Activated CD8-positive, alpha-beta memory T cell treated with anti-CD3 and anti-CD28 coated beads for 24 hours (primary cell): ENCODE measurements at places on chromosomes 5 and 9.

DNA sequence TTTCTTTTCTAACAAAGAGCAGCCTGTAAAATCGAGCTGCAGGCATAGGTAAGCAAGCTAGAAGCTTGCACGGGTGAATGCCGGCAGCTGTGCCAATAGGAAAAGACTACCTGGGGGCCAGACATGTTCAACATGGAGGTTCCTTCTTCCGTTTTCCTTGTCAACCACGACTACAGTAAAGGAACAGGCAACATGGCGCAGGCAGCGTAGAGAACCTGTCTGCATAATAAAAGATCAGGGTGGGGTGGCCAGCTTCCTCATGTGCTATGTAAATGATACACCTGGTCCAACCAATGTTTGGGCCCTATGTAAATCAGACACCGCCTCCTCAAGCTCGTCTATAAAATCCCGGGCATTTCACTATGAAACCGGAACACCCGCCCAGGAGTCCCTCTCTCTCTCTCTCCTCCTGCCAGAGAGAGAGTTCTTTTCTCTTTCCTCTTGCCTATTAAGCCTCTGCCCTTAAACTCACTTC, 103.8 kb upstream of the LIFR start:
- no peak for DNase-seq

DNA sequence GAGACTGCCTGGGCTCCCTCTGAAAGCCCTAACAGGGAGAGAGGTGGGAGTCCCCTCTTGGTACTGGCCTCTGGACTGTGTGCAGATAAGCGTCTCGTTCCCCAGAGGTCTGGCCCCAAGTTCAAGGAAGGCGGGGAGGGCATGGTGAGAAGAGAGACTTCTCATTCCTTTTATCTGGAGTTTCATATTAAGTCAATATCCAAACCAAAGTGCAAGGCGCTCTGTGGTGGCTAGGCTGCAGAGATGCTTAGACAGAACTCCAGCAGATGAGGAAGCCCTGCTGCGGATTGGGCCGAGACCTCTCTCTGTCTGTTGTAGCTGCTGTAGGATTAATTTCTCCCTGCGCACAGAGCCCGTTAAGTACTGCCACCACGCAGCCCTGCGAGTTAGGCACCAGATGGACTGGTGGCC, 16.0 kb downstream of the MVB12B start:
- peak; percentile 37 for DNase-seq

DNA sequence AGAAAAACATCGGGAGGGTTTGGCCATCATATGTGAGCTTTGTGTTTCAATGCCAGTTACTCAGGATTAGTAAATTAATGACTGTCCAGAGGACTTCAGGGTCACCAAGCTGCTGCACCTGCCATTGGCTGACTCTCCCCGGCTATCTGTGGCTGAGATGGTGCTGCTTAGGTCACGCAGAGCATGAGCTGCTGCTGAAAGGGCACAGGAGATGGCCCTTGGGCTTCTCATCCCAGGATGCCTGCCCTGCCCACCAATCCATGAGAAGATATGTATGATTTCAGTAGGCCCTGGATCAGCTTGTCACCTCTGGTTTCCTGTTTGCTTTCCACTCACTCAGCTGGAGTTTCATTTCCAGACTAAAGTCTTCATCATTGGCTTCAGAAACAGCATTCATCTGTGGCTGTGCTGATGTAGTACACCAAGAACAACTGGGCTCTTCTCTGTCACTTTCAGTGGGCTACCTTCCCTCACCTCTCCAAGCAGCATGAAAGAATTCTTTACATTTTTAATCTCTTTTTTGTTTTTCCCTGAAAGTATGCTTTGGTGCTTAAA, 2.4 kb upstream of the CATSPER3 start:
- no peak for DNase-seq

DNA sequence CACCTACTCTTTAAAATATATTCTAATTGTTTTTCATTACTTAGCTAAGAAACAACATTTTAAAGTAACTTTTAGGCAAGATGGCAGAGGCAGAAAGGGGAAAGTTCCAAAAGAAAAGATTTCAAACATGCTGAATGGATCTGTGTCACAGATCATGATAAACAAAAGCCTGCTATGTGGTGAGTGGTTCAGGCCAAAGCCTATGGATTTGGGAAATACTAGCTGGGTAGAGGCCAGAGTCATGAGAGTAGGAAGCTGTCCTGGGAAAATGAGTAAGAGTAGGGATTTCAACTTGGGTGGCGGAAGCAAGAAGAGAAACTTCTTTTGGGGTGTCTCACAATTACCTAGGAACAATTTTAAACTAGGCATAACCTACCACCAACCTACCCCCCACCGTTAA, 68.7 kb upstream of the GRHPR start:
- no peak for DNase-seq

DNA sequence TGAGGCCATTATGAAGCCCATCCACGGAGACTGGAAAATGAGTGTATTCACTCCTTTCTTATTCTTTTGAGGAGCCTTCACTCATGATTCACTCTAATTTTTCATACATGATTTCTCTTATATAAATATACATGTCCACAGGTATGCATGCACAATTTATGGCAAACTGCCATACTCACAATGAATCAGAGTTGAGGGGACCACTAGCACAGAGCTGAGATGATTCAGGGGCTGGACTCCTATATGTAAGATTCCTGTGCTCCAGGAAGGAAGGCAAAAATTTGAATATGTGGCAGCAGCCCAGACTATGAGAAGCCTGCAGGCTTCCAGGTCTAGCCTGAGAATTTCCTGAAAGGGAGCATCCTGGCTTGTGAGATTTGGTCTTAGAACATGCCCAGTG, 484.6 kb downstream of the PRELID2 start:
- no peak for DNase-seq

- no peak for DNase-seq
Observed at GRCh38 chr9:401223-401622, 186.6 kb downstream of the DOCK8 start.

DNA sequence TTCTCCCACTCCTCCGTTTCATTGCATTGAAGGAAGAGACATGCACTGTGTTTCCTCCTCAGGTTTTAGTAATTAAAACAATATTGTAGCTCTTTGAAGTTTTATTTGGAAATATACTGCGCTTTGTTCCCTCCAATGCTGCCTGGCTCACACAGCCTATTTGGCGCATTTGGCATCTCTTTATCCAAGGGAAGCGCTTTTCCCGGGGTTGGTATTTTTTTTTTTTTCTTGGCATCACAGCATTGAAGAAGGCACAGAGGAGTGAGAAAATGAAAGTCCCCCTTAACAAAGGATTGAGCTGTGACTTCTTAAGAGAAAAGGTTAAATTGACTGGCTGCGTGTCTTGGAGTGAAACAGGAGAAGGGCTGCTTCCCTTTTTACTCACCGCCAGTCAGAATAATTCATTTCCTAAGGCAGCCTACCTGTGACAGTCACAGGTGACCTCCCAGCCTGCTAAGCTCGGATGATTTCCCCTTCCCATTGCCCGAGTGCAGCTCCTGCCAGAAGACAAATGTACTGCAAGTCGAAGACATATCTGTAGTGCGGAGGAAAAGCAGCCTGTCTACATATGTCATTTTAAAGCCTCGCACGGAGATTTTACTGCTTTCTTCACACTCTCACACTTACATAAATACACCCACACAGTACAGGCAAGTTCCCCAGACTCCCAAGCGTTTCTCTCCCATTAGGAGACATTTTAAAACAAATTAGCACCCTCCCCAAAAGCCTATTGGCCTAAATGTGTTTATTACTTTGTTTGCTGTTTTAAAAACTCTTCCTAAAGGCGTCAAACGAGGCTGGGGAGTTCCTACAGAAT, 665.5 kb upstream of the ZNF608 start:
- no peak for DNase-seq

- no peak for DNase-seq
Observed at GRCh38 chr9:133679056-133679455, 42.9 kb downstream of the DBH start.

GRCh38 chr5:94057217-94057616, 315.8 kb upstream of the POU5F2 start:
- no peak for DNase-seq

DNA sequence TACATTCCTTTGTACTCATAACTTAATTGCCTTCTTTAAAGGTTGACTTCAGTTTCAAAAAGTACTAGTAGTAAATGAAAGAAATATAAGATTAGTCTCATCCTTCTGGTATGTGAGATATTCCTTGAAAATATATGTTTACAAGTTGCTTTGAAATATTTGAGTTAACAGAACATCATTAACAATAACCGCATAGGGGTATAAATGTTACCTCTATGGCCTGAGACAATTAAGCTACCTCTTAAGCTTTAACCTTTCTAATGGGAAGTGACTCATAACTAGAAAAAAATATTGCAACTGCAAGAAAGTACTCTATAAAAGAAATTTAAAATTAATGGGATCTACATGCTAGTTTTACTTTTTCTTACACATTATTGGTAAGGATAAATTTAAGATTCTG, 399.0 kb downstream of the CDH10 start:
- no peak for DNase-seq

DNA sequence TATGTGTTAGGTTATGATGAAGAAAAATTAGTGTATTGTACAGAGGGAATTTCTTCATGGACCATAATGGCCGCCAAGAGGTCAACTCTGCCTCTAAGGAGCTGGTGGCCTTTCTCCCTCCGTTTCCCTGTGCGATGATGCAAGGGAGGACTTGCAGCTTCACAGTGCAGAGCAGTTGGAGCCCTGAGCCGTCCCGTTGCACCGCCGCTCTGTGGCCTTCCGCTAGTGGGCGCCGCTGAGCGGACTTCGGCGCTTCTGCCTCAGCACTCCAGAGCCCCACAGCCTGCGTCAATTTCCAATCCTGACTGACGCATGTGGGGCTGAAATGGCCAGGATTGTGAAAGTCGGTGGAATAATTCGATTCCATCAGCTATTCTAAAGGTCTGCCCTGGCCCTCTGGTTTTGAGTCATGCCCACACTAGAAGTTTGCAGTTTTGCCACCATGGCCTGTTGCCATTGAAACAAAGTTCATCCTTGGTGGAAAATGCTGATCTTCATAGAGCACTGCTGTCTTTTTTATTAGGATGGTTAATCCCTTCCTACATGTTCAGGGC, 22.7 kb upstream of the LECT2 start:
- DNase-seq = peak; percentile 71

DNA sequence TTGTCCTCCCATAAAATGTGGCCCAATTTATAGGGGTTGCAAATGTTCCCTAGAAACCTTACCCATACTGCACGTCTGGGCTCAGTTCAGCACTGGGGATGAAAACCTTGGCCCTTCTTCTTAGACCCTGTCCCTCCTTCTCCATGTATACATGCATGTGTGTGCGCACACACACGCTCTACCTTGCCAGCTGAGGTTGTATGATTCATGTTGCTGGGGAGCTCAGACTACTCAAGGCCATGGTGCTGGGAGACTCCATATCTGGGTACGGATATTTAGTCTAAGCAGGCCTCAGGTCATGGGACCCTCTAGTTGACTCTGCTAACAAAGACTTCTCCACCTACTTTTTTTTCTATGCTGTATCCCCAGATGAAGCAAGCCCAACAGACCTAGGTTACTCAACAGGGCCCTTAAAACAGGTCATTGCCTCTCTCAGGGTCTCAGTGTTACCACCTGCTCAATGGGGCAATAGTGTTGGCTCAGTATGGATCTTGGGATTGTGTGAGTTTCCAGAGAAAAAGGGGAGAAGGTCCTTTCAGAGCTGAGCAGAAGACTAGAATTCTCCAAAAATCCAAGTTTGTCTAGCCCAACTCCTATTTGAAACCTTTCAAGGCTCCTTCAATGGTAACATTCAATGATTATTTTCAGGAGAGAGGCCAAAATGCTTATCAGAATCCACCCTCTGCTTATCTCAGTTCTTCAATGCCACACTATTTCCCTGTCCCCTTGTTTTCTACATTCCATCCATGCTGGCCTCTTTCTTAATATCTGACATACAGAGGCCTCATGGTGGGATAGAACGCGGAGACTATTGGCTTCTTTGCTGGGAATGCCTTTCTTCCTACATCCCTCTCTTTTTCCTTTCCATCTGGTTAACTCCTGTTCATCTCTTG, 123.6 kb upstream of the PITX1 start:
- no peak for DNase-seq

DNA sequence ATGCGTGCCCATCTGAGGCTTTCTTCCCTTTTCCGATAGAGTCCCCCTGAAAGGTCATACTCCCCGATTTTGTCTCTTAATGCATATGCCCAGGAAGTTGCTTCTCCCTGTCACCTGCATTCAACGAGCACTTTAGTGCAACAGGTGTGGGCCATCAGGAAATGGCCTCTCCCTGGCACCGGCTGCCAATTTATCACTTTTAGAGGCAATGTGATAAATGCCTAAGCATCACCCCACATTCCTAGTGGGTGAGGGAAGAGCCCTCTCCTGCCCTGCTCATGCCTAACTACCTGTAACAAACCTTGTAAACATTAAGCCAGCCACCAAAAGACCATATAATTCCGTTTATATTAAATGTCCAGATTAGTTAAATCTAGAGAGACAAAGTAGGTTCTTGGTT, 1.1 kb upstream of the SNAPC3 start:
- no peak for DNase-seq

DNA sequence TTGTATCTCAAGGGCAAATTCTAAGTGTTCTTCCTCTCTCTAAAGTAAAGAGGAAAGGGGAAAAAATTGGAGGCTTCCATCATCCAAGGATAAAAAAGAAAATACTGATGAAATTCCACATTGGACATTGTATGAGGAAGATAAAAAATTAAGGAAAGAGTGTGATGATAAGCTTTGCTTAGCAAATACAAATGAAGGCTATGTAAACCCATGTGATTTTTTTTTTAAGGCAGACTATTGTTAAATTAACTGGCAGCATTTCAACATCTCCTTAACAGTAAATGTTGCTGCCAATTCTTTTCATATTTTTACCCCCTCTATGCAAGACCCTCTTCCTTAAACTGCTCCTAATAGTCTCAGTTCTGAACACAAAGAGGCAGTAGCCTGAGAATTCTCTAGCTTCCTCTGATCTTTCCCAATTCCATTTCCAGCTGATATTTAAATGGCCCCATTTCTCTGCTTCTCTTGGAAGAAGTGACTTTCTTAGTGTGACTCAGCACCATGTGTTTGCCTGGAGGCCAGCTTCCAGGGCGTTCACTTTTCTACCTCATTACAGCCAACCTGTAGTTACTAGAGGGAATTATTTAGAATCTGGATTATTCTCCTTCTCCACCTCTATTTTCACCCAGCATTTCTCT, 159.7 kb downstream of the TLE1 start:
- no peak for DNase-seq
